ENCODE measurements at places on chromosomes 4 and X.
A peak's percentile ranks its signal among the peaks of the same experiment; 100 is the strongest.

DNA sequence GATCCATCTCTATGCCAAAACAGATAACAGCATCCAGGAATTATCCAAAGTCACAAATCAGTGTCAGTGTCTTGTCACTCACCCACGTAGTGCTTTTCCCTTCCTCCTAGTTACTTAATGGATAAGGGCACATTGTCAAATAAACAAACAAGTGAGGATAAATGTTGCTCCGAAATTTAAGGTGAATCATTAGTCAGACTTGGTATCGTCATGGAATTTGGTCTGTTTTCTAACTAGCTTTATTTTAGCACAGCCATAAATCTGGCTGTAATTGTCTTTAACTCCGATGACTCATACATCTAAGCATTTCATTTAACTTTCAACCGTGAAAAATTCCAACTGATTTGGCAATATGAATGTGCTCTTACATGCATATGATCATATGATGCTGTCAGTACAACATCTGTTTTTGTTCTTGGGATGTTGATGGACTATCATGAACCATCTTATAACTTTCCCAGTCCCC is 83.3 kb downstream of the SNCA start:
- DNase-seq = peak; percentile 97

DNA sequence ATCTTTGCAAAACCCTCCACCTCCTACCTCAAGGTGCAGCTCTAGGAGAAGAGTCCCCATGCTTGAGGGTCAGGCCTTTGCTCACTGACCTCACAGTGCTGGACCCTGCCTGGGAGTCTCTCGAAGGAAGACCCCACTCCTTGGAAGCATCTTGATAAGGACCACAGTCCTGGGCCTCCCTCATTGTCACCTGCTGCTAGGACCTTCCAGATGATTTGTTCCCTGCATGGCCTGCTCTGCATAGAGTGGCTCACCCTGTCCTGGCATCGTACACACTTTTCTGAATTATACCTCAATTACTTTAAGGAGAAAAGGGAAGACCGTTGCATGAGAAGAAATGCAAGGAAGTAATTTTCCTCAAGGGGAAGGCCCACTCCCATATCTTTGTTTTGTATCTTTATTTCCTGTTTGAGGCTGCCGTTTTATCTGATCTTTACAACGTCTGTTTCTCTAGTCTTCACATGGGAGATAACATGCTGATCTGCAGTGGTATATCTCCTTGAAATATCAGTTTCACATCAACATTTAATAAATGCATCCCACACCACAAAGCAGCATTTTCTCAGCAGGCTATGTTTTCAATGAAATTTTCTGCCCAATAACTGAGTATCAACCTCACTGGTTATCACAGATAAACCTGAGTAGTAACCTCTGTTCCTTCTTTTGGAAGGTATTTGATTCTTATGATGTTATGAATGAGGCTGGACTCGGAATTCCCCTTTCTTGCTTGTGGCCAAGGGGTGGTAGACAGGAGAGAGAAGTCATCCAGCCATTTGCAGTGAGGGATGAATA is 15.0 kb upstream of the AKAP17A start:
- DNase-seq = no peak

DNA sequence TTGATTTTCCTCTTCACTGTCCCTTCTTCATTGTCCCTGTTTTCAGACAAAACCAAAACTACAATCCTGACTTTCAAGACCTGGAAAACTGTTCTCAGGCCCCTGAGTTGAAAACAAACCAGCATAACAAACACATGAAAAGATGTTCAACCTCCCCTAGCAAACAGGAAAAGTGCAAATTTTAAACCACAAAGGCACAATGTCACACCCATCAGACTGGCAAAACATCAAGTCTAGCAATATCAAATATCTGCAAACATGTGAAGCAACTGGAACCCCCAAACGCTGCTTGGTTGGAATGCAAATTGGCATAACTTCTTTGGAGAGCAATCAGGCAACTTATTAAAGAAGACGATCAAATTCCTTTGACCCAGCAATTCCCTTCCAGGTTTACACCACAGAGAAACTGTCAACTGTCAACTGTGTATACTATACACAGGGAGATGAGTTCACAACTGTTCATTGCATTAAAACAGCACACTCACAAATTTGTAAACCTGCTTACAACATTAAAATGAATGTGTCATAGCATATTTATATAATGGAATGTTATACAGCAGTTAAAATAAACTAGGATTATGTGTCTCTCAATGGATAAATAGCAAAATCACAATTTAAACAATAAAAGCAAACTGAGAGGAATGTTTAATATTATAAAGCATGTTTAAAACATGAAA is 7.0 kb downstream of the USP46 start:
- no peak for DNase-seq

GRCh38 chr4:16259889-16260246 is 33.6 kb upstream of the TAPT1 start:
- no peak for DNase-seq

- DNase-seq = no peak
These were observed 65.5 kb downstream of the EVC start for GRCh38 chr4:5776510-5776909.

All from HFF-Myc (cell line).